ENCODE measurements at places on chromosomes 3 and 15. TPM values are rescaled to one million over a fixed set of nuclear protein-coding genes. Genes with fewer than 3 reads are reported as not detected.
A peak's percentile ranks its signal among the peaks of the same experiment; 100 is the strongest.

DNA sequence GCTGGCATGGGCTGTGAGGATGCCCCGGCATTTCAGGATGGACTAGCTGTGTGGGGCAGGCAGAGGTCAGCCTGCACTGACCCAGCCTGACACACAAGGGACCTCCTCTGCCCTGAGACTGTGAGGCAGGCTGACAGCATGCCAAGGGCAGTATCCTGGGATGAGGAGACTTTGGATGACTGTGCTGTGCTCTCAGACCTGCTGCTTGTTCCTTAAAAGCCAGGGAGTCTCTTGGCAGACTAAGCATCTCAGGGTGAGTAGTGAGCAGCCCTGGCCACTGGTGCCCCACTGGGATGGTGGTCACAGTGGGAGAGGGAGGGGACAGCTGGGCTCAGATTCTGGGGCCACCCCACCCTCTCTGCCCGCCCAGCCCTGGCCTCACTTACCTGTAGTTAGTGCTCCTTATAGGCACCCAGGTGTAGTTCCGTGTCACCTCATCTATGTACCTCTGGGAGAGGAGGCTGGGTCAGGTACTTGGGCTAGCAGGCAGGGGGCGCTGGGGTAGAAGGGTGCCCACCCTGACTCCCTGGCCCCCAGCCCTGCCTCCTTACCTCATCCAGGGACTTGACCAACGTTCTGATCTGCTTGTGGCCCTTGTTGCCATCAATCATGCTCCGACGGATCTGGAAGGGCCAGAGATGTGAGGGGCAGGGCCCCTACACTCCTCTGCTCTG, 16.1 kb upstream of the TMEM115 start:
- H3K27me3 ChIP-seq, result peaks cover 4% of the 10 kb centered on the region
- no peak overlapping the region for H3K4me3 ChIP-seq
- H3K36me3 ChIP-seq, result no peaks in the 10 kb centered on the region

DNA sequence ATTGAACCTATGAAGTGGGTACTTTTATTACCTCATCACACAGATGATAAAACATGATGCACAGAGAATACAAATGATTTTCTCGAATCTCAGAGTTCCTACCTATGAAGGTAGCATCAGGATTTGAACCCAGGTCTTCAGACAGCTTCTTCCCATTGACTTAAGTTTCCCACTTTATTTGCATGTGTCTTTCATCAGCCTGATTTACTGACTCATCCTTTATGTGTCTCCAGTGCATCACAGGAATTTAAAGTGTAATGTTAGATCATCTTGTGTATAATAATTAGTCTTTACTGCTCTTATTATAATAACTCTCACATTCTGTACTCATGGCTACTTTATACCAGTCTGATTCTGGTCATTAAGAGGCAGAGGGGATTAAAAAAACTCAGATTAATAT, 449.4 kb upstream of the SUCLG2 start:
- H3K4me3 ChIP-seq, result no peak overlapping the region
- no peaks in the 10 kb centered on the region for H3K4me1 ChIP-seq
- no peak overlapping the region for H3K27ac ChIP-seq
- no peaks in the 10 kb centered on the region for H3K27me3 ChIP-seq
- DNase-seq, result no peak

DNA sequence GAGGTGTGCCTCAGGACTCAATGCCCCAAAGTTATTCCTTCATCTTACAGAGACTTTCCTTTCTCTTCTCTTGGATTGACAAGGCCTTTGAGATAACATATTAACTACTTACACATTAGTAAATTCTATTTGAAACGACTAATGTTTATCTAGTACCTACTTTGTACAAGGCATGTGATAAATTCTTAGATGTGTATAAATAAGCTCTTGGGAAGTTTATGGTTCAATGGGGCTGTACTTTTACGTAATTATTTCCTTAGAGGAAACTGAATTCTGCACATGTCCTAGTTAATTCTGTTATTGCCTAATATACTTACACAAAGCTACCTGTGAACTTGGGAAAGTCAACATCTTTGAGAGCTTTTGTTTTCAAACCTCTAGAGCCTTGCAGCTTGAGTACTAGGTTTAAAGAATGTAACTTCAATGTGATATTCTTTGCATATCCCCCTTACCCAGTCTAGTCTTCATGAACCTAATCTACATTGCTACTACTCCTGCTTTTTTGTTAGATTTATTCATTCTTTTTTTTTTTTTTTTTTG, 58.5 kb upstream of the RAP2B start:
- H3K4me3 ChIP-seq, result no peak overlapping the region
- DNase-seq, result no peak
- no peaks in the 10 kb centered on the region for H3K4me1 ChIP-seq
- H3K36me3 ChIP-seq, result no peaks in the 10 kb centered on the region
- H3K27ac ChIP-seq, result no peak overlapping the region
- H3K27me3 ChIP-seq, result no peaks in the 10 kb centered on the region

DNA sequence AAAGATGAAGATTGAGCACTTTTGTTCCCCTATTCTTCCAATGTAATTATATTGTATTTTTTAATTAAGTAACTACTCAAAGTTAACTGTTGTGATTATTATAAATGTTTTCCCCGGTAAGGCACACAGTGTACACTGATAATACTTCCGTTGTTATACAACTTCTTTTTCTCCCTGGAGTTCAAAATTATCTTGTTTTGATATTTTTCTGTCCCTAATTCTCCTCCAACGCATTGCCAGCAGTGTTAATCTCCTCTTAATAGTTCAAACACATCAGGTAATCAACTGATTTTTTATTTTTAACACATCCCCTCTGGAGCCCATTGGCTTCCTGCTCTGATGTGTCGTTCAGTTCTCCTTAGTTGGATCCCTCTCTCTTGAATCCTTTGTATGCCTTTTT, 32.3 kb upstream of the MFSD1 start:
- no peaks in the 10 kb centered on the region for H3K36me3 ChIP-seq
- H3K27me3 ChIP-seq, result no peaks in the 10 kb centered on the region
- no peak for DNase-seq
- peak overlapping the region; percentile 81 for H3K27ac ChIP-seq

Gene SNX22
- total RNA-seq, result 0.27 TPM

Gene CILP
- 1.1 TPM for total RNA-seq
